ENCODE measurements at places on chromosomes 4 and X. TPM values are rescaled to one million over a fixed set of nuclear protein-coding genes. Genes with fewer than 3 reads are reported as not detected.
A peak's percentile ranks its signal among the peaks of the same experiment; 100 is the strongest.

The NUP62CL gene
- 3.2 TPM for total RNA-seq

The CAMK2D gene
- 61.0 TPM for total RNA-seq

The SHISA3 gene
- total RNA-seq, result 0.58 TPM

The TIGD2 gene
- 8.9 TPM for total RNA-seq

The JAKMIP1 gene
- 0.37 TPM for total RNA-seq

The ALPK1 gene
- total RNA-seq, result 21.3 TPM

The GALNTL6 gene
- 0.75 TPM for total RNA-seq

The FANCB gene
- 0.92 TPM for total RNA-seq

The USP27X gene
- total RNA-seq, result 2.6 TPM

The NUDT10 gene
- total RNA-seq, result 0.95 TPM

The NCAPG gene
- 1.4 TPM for total RNA-seq

The DDX53 gene
- not detected for total RNA-seq

The MAGEC3 gene
- total RNA-seq, result not detected

DNA sequence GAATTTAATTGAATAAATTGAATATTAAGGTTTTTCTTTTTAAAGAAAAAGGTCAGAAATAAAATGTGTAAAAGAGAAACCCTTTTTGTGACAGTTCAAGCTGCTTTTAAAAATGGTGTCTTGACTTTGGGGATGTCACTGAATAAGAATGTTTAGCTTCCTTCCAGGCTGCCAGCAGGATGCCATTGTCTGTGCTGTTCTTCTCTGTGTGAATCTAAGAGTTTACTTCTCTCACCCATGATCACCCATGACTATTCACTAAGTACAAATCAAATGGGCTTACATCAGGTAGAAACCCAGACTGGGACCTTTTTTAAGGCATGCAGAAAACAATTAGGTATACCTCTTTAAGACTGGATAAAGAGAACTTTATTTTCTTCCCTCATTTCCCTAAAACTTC is 115.3 kb downstream of the DACH2 start:
- no peak for DNase-seq

GRCh38 chr4:150126864-150127203 is 48.6 kb downstream of the DCLK2 start:
- no peak for DNase-seq

DNA sequence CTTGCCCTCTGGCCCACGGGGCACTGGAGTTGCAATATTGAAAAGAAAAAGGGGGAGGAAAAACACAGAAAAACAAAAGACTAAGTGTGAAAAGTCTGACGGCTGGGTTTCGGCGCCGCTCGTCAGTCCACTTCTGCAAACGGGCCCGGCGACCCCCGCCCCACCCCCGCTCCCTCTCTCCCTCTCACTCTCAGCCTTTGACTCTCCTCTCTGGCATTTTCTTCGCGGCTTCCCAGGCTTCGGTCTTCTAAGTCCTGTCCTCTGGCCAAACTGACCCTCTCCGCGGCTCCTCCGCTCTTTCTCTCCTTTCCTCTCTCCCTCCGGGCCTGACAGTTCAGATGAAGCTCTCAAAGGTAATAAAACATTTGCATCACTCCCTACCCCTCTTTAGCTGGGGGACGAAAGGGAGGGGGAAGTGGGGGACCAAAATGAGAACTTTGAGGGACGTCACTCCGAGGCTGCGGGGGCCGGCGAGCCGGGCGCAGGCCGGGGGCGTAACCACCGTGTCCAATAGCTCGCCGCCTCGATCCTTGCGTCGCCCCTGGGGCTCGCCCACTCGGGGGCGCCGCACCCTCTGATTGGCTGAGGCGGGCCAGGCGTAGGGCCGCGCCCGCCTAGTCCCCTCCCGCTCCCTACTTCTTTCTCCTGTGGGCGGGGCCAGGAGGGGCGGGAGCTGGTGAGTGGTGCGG is at the start of gene NKX6-1:
NKX6-1 (minus strand) TSS at position 358 of the 689 bp plus-strand sequence. CDS start 1,064 bp downstream, outside the sequence.
- no peak for DNase-seq

DNA sequence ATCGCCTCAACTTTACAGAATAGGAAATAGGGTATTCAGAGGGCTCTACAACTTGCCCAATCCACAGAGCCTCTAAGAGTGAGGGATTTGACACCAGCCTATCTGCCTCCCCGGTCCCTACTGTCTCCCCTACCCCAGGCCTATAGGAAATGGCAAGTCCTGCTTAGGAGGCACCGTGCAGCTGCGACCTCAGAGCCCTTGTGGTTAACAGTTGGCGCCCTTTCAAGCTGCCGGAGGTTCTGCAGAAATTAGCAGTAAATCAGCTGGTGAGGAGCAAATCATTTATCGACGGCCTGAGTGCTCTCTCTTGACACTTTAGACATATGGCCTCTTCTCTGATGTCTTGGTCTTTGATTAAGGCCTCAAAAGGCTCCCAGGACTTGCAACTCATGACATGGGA is 96.9 kb downstream of the CLNK start:
- DNase-seq, result no peak

DNA sequence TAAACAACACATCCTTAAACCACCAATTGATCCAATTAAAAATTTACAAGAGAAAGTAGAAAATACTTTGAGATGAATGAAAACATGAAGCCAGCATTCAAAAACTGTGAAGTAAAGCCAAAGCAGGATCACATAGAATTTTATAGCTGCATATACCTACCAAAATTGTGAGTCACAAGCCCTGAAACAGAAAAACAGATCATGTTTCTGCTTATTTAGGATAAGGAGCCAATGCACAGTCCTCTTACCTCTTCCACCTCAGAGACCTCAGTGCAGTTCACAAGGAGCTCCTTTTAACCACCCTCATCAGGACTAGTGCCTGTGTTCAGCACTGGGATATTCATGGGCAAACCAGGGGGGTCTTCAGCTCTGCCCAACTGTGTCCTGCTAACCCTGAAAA is 386.7 kb downstream of the TECRL start:
- DNase-seq, result no peak

DNA sequence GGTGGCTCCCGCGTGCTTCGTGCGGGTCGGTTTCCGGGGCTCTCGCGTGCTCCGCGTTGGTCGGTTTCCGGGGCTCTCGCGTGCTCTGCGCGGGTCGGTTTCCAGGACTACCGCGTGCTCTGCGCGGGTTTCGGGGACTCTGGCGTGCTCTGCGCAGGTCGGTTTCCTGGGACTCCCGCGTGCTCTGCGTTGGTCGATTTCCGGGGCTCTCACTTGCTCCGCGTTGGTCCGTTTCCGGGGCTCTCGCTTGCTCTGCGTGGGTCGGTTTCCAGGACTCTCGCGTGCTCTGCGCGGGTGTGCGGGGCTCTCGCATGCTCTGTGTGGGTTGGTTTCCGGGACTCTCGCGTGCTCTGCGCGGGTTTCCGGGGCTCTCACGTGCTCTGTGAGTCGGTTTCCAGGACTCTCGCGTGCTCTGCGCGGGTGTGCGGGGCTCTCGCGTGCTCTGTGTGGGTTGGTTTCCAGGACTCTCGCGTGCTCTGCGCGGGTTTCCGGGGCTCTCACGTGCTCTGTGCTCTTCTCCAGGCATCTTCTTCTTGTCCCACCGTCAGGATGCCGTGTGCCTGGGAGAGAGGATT is 109.9 kb upstream of the LRPAP1 start:
- no peak for DNase-seq

GRCh38 chr4:75830906-75831305 is 71.3 kb downstream of the PPEF2 start:
- no peak for DNase-seq

GRCh38 chr4:184805462-184806228 is 20.1 kb downstream of the ACSL1 start:
- DNase-seq, result peak; percentile 86

- no peak for DNase-seq
Observed at GRCh38 chr4:120886191-120886590, 36.3 kb downstream of the PRDM5 start.

DNA sequence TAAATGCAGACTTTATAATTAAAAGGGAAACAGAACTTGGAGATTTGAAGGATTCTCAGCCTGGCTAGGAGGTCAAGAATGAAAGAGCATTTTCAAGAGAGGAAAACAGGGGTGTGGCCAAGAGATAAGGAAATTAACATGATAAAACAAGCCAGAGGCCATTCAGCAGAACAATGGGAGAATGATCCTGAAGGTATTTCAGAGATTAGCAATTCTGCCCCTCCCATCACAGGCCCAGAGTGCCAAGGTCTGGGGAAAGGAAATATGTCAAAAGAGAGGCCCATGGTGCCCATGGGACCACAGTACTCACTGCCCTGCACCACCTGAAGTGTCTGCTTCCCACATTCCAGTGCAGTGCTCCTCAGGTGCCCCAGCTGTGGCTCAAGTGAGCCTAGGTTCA is 188.5 kb upstream of the STS start:
- DNase-seq, result no peak

- DNase-seq, result no peak
Observed at GRCh38 chr4:5995901-5996623, 22.2 kb downstream of the C4orf50 start.

DNA sequence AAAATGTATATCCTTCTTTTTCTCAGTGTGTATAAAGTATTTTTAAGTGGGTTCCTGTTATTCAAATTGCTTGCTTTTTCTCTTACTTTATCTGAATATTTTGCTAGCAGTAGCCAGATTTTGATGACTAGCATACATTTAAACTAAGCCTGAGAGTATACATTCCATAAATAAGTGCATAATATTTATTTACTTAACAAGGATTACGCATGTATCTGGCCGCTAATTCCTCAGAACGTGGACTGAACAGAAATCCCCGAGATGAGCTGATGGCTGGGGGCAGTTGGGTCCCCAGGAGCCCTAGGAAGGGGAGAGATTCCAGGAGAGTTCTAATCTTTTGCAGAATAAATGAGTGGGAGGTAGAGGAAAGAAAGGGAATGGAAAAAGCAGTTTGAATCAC is 91.0 kb downstream of the PHOX2B start:
- DNase-seq, result no peak

- no peak for DNase-seq
Observed at GRCh38 chr4:152156442-152156841, 379.4 kb downstream of the FBXW7 start.

- no peak for DNase-seq
Observed at GRCh38 chr4:177001271-177002175, 208.8 kb upstream of the VEGFC start.

DNA sequence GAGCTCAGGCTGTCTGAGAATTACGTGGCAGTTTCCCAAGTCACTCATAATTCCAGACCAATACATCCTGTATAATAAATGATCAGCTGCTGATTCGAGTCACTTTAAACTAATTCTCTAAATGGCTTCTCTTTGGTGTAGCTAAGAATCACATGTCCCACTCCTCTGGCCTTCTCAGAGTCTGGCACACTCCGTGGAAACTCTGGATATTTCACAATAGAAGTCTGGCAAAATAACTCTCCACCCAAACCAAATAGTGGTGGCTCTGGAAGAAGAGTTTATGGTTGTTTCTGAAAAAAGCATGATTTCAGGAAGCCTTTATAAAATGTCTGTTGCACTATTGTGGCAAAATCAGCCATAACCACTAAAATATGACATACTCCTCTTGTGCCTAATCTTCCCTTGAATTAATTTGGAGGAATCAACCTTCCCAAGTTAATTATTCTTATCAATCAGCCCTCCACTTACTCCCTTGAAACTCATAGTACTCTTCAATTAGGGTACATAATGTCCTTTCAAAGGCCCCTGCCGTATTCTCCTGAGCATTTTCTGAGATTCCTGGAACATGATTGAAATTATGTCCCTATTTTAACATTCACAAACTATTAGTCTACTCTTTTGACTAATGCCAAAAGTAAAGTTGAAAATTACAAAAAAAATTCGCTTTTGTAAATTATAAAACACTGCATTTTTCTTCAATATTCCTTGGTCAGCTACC is 991.6 kb downstream of the FAT4 start:
- DNase-seq, result no peak

DNA sequence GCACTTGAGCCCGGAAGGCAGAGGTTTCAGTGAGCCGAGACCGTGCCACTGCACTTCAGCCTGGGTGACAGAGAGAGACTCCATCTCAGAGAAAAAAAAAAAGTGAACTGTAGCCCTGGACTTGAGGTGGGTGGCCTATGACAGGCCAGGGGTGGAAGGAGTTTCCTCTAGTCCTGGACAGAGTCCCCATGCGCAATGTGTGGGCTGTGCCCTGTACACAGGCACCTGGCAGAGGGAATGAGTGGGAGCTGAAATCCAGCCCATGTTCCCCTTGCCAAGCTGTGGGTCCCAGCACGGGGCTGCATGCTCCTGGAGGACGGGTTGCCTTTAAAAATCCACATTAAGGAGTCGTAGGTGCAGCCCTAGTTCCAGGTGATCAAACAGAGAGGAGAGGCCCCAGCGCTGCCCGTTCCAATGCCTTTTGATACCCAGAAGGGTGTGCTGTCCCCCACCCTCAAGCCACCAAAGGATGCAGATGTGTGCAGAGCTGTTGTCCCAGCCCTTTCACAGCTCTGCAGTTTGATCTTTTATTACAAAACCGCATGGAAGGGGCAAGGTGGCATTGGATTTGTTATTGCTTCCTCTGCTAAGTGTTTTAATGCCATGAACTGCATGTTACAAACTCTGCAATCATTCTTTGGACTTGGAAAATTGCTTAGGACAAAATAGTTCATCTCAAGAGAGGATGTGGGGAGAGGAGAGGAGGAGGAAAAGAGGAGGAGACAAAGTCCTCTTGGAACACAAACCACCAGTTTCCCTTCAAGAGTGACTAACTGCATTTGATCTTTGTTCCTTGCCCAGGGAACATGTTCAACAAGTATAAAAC is 38.0 kb upstream of the PDK3 start:
- DNase-seq, result no peak

- DNase-seq, result no peak
Observed at GRCh38 chr4:184553891-184554290, 79.5 kb upstream of the IRF2 start.

DNA sequence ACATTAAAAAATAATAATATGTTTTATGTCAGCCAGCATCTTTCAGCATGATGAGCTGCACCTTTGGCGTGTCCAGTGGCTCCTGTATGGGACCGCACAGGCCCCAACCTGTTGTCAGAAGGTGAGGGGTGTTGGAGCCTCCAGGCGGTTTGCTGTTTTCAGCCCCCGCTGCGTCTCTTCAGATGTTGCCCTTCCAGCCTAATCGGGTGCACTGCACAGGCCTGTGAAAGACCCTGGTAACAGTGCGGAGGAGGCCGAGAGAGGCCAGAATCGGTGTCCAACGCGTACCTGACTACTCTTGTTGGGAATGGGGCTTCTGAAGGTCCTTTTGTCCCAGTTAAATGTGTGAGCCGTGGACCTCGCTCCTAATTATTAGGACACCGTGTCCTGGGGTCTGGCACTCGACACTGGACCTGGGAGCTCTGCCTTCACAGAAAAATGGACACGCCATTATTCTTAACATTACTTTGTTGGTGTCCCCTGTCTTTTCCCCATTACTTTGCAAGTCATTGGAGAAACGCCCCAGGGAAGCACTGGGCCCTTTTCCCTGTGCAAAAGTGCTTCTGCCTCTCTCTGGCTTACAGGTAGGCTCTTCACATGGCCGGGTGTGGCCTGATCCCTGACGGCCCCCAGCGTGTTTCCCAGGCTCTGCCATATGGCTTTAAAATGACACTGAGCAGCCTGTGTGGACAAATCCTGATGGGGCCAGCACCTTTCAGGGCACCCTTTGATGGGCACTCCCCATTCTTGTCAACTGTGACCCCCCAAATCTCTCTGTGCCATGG is 51.2 kb downstream of the TBC1D14 start:
- no peak for DNase-seq

GRCh38 chr4:2046031-2046961 is 12.8 kb upstream of the NAT8L start:
- DNase-seq, result no peak

- no peak for DNase-seq
Observed at GRCh38 chr4:16090096-16090705, 6.4 kb upstream of the PROM1 start.

- peak; percentile 24 for DNase-seq
Observed at GRCh38 chrX:151973851-151974335, 583 bp downstream of the GABRE start.

- DNase-seq, result no peak
Observed at GRCh38 chr4:173508386-173509035, 21.5 kb downstream of the HAND2 start.

- DNase-seq, result peak; percentile 22
Observed at GRCh38 chr4:109803924-109804571, 2.2 kb upstream of the CFI start.

Data from mucosa of gallbladder (tissue), 1 donor.